CD4-positive, alpha-beta T cell (primary cell): ENCODE measurements at places on chromosomes 3 and 15.

GRCh38 chr15:40285554-40286011, 2.7 kb upstream of the ANKRD63 start:
- H3K4me1 ChIP-seq: peaks cover 17% of the 10 kb centered on the region
- H3K36me3 ChIP-seq: peaks cover 36% of the 10 kb centered on the region
- H3K27ac ChIP-seq: no peak overlapping the region

- no peak for DNase-seq
- no peak overlapping the region for H3K4me3 ChIP-seq
- H3K27ac ChIP-seq: no peak overlapping the region
- H3K27me3 ChIP-seq: no peaks in the 10 kb centered on the region
- H3K36me3 ChIP-seq: no peaks in the 10 kb centered on the region
- no peaks in the 10 kb centered on the region for H3K4me1 ChIP-seq
Observed at GRCh38 chr3:99950921-99951320, 133.3 kb downstream of the CMSS1 start.

DNA sequence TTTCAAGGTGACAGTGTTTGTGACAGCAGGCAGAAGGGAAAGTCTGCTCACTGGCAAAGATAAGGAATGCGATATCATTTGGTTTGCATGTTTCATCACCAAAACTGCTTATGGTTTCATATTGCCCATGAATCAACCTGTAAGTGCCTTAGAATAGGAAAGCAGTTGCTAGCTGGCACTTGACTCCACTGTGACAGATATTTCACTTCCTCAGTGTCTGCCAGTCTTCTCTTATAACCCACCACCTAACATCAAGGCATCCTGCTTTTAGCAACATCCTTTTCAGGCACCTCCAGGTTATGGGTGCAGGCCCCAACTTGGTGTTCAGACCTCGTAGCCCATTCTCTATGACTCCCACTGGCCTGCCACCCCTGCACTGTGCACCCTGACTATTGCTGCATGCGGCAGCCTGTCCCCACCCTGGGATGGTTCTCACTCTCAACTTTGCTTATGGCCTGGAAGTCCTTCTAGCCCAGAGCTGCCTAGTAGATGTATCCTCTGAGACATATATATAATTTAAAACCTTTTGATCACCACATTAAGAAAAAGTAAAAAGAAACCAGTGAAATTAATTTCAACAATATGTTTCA, 154.4 kb upstream of the RARB start:
- H3K36me3 ChIP-seq: no peaks in the 10 kb centered on the region
- no peaks in the 10 kb centered on the region for H3K4me1 ChIP-seq
- H3K27me3 ChIP-seq: no peaks in the 10 kb centered on the region
- no peak for DNase-seq
- no peak overlapping the region for H3K4me3 ChIP-seq

- H3K4me1 ChIP-seq: peaks cover 87% of the 10 kb centered on the region
- H3K27me3 ChIP-seq: no peaks in the 10 kb centered on the region
- H3K27ac ChIP-seq: peak overlapping the region; percentile 94
- peak overlapping the region; percentile 44 for H3K4me3 ChIP-seq
Observed at GRCh38 chr15:81291916-81292522, 31.9 kb downstream of the STARD5 start.

GRCh38 chr15:77506311-77507142, 85.8 kb downstream of the HMG20A start:
- no peak overlapping the region for H3K27ac ChIP-seq
- H3K36me3 ChIP-seq: no peaks in the 10 kb centered on the region
- H3K4me3 ChIP-seq: no peak overlapping the region
- no peaks in the 10 kb centered on the region for H3K27me3 ChIP-seq
- no peak for DNase-seq

DNA sequence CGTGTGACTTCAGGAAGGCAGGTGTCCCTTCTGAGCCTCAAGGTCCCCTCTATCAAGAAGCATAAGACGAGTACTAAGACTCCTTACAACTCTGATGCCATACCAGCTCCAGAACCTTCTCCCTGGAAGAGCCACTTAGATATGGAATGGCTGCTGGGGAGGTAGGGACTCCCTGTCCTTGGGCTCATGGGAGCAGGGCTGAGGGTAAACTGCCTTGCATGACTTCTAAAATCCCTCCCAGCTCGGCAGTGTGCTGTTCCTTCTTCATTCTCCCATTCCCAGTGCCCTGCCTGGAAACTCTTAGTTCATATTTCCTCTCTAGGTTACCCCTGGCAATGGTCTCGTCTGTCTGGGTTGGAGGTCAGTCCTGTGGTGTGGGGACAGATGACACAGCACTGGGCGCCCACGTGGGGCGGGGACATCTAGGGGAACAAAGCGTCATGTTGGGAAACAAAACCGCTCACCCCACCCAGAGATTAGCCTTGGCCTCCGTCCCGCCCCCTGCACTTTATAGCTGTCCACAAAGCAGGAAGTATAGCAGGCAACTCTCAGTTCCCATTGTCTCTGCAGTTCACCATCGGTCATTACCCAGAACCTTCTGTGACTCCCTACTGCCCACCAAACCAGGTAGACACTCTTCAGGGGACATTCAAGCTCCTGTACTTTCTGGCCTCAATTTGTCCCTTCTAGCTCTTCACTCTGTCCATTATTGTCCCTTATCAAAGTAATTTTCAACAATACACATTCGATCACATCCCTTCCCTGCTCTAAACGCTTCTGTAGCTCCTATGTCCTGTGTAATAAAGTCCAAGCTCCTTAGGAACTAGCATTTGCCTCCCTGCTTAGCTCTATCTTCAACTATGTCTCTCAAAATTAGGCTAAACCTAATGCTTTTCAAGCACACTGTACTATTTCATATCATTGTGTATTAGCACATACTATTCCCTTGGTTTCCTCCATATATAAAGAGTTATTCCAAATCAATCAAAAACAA, 73.8 kb downstream of the IQSEC1 start:
- DNase-seq: no peak
- H3K36me3 ChIP-seq: peaks cover 46% of the 10 kb centered on the region
- H3K4me1 ChIP-seq: peaks cover 60% of the 10 kb centered on the region
- no peaks in the 10 kb centered on the region for H3K27me3 ChIP-seq
- H3K4me3 ChIP-seq: no peak overlapping the region

DNA sequence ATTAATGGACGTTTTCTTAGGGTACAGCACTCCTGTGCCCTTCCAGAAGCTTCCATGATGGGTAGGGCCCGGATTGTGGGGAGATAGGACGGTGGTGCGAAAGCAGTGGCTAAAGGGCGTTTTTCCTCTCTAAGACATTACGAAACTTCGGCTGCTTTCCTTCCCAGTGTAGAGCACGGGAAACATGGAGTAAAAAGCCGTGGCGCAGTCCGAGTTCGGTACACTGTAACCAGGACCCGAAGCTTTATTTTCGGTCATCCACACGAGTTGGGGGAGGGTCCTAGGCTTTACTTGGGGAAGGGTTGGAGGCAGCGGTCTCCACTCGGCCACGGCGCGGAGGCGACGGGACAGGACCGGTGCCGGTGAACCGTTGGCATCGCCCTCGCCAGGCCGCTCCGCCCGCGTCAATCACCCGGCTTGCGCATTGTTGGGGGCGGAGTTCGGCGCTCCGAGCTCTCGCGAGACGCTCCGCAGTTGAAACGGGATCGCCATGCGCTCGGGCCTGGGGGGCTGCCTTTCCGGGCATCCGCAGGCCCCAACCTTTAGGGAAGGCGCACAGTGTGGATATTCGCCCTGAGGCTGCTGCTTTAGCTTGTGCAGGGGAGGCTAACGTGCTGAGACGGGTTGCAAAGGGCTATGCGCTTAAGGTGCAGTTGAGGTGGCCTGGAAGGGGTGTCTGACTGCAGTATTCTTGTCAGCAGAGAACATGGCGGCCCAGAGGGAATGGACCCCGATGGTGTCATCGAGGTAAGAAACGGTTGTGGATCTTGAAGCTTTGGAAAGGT, 546 bp downstream of the EIF4A2 start:
- peaks cover 49% of the 10 kb centered on the region for H3K36me3 ChIP-seq
- peak overlapping the region; percentile 99 for H3K27ac ChIP-seq
- no peaks in the 10 kb centered on the region for H3K27me3 ChIP-seq
- peak; percentile 81 for DNase-seq
- H3K4me1 ChIP-seq: peaks cover 37% of the 10 kb centered on the region
